GM23248 (cell line): ENCODE measurements at places on chromosomes 7 and 10. TPM values are rescaled to one million over a fixed set of nuclear protein-coding genes. Genes with fewer than 3 reads are reported as not detected.

Gene ABCC2
- 0.19 and 0.20 TPM in 2 replicates for polyA plus RNA-seq

Gene RTKN2
- 0.15 and 0.41 TPM in 2 replicates for polyA plus RNA-seq

Gene VCL
- 177 and 180 TPM in 2 replicates for polyA plus RNA-seq

Gene CDH23
- polyA plus RNA-seq, result 0.08 and 0.09 TPM in 2 replicates

Gene FEZF1
- not detected in 2 replicates for polyA plus RNA-seq

Gene TNRC18
- polyA plus RNA-seq, result 3.7 and 4.8 TPM in 2 replicates

Gene GPR15LG
- not detected in 2 replicates for polyA plus RNA-seq

Gene MKI67
- polyA plus RNA-seq, result 19.5 and 22.5 TPM in 2 replicates

Gene SFTPA1
- not detected in 2 replicates for polyA plus RNA-seq

Gene NUB1
- polyA plus RNA-seq, result 41.7 and 48.0 TPM in 2 replicates

Gene PNLIPRP3
- polyA plus RNA-seq, result not detected in 2 replicates

Gene EPHB6
- 0.98 and 1.2 TPM in 2 replicates for polyA plus RNA-seq

Gene PPA1
- polyA plus RNA-seq, result 103 and 110 TPM in 2 replicates

Gene ASB10
- polyA plus RNA-seq, result not detected in 2 replicates

Gene NKX1-2
- polyA plus RNA-seq, result not detected in 2 replicates

Gene TSPAN33
- polyA plus RNA-seq, result not detected in 2 replicates

Gene WNT8B
- not detected in 2 replicates for polyA plus RNA-seq

Gene FFAR4
- not detected in 2 replicates for polyA plus RNA-seq

Gene TAC1
- polyA plus RNA-seq, result not detected in 2 replicates

Gene DPYSL4
- polyA plus RNA-seq, result 2.1 and 2.5 TPM in 2 replicates

Gene AMPH
- 4.9 and 5.5 TPM in 2 replicates for polyA plus RNA-seq

Gene LIPF
- polyA plus RNA-seq, result not detected in 2 replicates

Gene HMX3
- polyA plus RNA-seq, result not detected in 2 replicates

Gene RNF148
- polyA plus RNA-seq, result not detected in 2 replicates

Gene NKX2-3
- not detected in 2 replicates for polyA plus RNA-seq

Gene ZNF92
- 3.1 and 3.5 TPM in 2 replicates for polyA plus RNA-seq

Gene SCIN
- polyA plus RNA-seq, result 0.64 and 0.68 TPM in 2 replicates

Gene NRAP
- polyA plus RNA-seq, result not detected in 2 replicates

Gene CDK1
- 38.4 and 43.2 TPM in 2 replicates for polyA plus RNA-seq

Gene PHKG1
- 0.41 TPM in 1 of 2 replicates, not detected in the other for polyA plus RNA-seq

Gene FZD8
- polyA plus RNA-seq, result 0.39 and 0.63 TPM in 2 replicates

Gene TMEM229A
- polyA plus RNA-seq, result not detected in 2 replicates
